ENCODE measurements at places on chromosomes 6 and 20.
A peak's percentile ranks its signal among the peaks of the same experiment; 100 is the strongest.

- DNase-seq: peak; percentile 61
These were observed 118.9 kb upstream of the NXT1 start for GRCh38 chr20:23231561-23232218.

- DNase-seq: peak; percentile 64
These were observed 102.6 kb downstream of the FLRT3 start for GRCh38 chr20:14234666-14235295.

GRCh38 chr6:1729133-1729749 is 119.5 kb downstream of the FOXC1 start:
- no peak for DNase-seq

DNA sequence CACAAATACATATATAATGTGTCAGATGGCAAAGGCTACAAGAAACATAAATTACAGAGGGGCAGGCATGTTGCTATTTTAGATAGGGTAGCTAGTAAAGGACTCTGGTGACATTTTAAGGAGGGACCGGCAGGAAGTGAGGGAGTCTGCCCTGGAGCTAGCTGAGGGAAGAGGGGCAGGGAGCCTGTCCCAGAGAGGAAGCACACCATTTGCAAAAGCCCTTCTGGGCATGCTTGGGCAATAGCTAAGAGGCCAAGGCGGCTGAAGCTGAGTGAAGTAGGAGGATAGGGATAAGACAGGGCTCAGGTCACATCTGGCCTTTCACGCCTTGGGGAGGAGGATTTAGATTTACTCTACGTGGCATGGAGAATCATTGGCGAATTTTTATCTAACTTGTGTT is 96.2 kb downstream of the RTN4IP1 start:
- DNase-seq: no peak

GRCh38 chr20:50558483-50558925 is 48.3 kb downstream of the PTPN1 start:
- peak; percentile 63 for DNase-seq

GRCh38 chr20:48791014-48791413 is 36.8 kb downstream of the PREX1 start:
- no peak for DNase-seq

DNA sequence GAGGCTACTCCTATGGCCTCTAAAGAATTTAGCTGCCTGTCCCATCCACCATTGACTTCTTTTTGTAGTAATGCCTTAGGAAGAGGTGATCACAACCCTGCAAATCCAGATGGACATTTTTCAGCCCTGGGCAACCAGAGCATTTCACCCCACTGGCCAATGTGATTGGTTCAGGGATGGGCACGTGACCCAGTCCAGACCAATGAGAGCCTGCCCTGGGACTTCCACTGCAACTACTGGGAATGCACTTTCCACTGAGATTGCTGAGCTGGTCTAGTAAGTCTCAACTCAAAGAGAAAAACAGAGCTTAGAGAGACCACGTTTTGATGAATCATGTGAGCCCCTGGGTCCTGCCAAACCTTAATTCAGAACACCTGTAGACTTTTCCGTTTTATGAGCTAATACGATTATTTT is 8.9 kb upstream of the UBE2V1 start:
- peak; percentile 79 for DNase-seq

GRCh38 chr20:4916971-4917881 is 84.1 kb downstream of the SLC23A2 start:
- peak; percentile 56 for DNase-seq

- DNase-seq: no peak
These were observed 137.6 kb downstream of the PDSS2 start for GRCh38 chr6:107321793-107322192.

- no peak for DNase-seq
These were observed 8.8 kb downstream of the SLC13A3 start for GRCh38 chr20:46642265-46642968.

DNA sequence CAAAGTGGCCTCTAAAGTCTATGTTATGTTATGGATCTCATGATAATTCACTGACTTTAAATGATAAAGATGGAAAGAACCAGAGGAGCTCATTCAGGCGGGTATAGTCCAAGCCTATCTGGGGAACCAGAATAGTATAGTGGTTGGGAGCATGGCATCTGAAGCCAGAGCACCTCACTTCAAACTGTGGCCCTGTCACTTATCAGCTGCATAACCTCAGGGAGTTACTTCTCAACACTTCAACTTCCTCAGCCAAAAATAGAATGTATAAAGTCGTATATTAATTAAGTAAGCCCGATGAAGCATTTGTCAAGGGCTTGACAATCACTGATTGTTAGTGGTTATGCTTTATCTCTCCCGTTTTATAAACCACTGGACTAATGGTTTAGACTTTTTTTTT is 112.7 kb downstream of the RTN4IP1 start:
- DNase-seq: no peak

GRCh38 chr20:52616629-52617028 is 355.5 kb upstream of the TSHZ2 start:
- DNase-seq: no peak

GRCh38 chr6:34901930-34902329 is 12.9 kb downstream of the ANKS1A start:
- DNase-seq: peak; percentile 39

DNA sequence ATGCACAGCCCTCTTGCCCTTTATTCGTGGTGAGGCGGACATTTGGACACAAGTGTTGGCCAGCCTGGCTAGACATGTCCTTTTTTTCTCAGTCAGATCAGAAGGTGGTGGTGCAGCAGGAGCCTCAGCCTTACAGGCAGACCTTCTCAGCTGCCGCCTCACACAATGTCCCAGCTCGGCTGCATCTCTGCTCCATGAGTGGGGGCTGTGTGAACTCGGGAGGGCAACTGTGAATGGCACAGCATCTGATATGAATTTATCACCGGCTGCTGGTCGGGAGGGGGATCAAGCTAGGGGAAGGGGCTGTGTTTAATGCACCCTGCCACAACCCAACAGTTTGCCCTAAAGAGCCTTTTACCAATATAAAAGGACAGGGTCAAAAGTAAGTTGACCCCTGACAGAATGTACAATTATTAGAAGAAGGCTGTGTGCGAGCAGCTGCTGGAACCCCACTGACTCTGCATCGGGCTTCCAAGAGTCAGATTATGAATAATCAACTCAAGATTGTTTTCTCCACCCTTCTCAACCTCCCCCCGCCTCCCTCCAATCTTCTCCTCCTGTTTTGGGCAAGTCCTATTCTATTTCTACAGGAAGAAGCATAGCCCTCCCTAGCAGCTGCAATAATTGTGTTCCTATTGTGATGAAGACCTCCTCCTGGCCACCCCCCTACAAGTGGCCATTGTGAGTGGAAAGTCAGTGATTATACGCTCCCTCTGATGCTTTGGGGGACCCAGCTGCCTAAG is 245.2 kb downstream of the PKHD1 start:
- no peak for DNase-seq

- no peak for DNase-seq
These were observed 212.6 kb downstream of the CLIC5 start for GRCh38 chr6:45803071-45803470.

DNA sequence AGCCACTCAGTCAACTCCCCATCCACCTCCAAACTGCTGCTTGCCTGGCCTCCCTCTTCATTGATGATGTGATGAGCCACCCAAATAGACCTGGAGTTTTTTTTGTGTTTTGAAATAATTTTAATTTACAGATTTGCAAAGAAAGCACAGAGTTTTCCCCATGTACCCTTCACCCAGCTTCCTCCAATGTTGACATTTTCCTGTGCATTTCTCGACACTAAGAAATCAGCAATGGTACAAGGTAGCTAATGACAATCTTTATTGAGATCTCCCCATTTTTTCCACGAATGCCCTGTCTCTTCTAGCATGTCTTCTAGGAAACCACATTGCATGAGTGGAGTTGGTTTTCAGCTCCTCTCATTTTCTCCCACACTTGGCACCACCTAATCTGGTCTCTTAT is 30.1 kb downstream of the PPP1R14C start:
- no peak for DNase-seq

- no peak for DNase-seq
These were observed 855.5 kb upstream of the MAP3K7 start for GRCh38 chr6:91442342-91442741.

GRCh38 chr6:135906542-135906941 is 55.0 kb downstream of the PDE7B start:
- DNase-seq: peak; percentile 41

- no peak for DNase-seq
These were observed 98.9 kb downstream of the IRF4 start for GRCh38 chr6:490251-491037.

DNA sequence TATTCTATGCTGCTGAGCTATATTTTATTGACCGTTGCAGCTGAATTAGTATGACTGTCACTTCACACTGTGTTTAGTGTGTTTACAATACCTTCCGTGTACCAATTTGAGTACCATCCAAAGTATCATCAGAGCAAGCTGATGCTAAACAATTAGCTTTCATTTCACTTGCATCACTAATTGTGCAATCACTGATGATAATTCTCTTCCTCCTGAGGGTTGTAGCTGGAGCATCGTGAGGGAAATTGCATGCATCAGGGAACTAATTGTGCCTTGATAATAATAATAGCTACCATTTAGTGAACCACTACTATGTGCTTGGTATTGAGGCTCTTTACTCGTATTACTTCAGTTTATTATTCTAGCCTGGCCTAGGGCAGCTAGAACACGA is 384.8 kb upstream of the SOX4 start:
- DNase-seq: no peak

DNA sequence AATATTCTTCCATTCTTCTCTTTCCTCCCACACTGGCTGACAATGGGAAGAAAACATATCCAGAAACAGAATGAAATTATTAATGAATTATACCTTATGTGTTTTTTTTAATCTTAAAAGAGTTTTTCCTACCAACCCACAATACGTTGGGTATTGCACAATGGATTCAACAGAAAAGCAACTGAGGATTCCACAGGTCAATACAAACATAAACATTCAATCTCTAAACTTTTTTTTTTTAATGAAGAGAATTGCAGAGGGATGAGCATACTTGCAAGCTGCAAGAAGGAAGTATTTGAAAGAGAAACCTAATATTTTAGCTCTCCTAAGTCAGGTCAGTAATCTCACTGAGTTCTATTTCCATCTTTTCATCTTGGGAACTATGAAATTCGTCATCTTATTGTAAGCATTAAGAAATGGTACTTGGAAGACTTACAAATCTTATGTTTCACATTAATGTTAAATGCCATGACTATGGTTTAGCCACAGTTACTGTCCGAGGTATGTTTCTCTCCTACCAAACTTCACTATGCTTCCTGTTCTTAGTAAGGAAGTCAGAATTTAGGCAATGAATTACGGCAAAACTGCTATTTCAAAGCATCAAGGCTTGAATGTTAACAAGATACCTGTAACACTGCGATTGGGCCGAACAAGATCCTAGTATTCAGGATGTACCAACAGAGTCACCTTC is 100.8 kb downstream of the HIVEP2 start:
- DNase-seq: peak; percentile 61

- no peak for DNase-seq
These were observed 766.8 kb upstream of the MAN1A1 start for GRCh38 chr6:120116343-120116742.

DNA sequence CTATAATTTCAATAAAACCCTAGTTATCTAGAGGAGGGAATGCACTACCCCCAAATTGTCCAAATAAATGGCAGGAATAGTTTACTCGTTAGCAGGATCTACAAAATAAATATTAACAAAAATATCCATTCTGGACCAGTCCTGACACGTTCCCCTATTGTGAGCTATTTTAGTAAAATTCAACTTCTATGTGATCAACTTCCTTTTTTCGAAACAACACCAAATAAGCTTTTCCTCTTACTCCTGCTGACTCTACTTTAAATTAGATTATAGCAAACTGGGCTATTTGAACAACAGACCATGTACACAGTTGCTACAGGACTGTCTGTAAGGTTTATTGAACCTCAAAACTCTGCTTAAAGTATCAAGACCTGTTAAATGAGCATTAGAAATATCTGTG is 154.3 kb downstream of the IPCEF1 start:
- DNase-seq: no peak

GRCh38 chr20:57546956-57547649 is 13.8 kb upstream of the PCK1 start:
- no peak for DNase-seq

- DNase-seq: no peak
These were observed 187.5 kb downstream of the BACH2 start for GRCh38 chr6:90109141-90109540.

DNA sequence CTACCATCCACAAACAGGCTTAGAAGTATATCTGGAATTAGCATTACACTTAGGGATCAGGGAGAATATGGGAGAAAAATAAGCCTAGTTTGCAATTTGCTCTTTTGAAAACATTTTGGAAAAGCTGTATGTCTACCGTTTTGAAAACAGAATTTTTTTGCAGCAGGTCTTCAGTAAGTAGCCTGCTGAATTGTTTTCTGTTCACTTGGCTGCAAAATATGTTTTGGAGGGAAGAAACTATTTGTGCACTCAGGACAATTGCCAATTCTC is 39.6 kb downstream of the ILRUN start:
- peak; percentile 83 for DNase-seq

DNA sequence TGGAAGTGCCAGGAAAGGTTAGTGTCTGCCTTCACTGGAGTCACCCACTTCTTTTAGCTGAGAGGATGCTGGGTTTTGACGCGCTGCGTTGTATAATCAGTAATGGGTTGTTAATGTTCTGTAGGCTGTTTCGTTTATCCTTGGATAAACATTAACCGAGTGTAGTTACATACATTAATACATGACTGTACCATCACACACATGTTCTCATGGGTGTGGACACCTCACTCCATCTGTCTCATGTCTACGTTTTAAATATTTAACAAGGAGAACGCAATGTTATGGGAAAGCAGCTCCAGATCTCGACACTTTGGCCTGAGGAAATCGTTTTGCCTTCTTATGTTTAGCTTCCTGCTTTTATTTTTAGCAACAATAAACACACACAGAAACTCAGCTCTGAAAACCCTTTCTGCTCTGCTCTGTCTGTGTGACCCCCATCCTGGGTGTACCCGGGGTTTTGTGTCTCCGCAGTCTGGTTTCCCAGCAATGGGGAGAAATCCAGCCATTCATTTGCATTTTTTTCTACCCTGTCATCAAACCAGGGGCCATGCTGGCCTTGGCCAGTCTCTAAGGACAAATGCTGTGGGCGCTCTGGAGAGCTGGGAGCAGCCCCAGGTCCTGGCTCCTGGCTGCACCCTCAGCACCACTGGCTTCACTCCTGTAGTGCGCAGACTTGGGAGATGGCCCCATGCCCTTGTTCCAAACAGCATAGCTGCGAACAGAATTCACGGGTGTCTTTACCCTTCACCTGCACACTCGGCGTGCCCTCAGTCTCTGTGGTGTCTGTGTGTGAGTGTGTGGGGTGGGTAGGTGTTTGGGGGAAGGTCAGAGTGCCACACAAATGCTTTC is 110.8 kb downstream of the ERMARD start:
- DNase-seq: no peak

GRCh38 chr20:62122654-62123449 is 577 bp downstream of the LSM14B start:
- DNase-seq: peak; percentile 44
